ENCODE measurements at places on chromosomes 2 and 18.

GRCh38 chr2:78811955-78812610 lies 213.4 kb upstream of the REG3G start:
- no peak for DNase-seq

DNA sequence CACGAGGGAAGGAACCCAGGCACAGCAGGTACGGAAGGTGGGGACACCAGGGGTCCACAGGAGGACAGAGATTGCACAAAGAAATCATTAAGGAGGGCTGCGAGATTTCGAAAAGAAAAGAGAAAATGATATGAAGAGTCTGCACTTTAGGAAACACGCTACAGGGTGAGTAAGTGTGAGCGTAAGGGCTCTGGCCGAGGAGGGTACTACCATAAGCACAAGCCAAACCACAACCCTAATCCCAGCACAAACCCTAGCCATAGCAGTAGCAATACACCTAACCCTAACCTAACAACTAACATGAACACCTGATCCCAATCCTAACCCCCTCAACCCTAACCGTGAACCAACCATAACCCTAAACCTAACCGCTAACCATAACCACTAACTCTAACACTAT lies 104.0 kb downstream of the ZNF516 start:
- no peak for DNase-seq

DNA sequence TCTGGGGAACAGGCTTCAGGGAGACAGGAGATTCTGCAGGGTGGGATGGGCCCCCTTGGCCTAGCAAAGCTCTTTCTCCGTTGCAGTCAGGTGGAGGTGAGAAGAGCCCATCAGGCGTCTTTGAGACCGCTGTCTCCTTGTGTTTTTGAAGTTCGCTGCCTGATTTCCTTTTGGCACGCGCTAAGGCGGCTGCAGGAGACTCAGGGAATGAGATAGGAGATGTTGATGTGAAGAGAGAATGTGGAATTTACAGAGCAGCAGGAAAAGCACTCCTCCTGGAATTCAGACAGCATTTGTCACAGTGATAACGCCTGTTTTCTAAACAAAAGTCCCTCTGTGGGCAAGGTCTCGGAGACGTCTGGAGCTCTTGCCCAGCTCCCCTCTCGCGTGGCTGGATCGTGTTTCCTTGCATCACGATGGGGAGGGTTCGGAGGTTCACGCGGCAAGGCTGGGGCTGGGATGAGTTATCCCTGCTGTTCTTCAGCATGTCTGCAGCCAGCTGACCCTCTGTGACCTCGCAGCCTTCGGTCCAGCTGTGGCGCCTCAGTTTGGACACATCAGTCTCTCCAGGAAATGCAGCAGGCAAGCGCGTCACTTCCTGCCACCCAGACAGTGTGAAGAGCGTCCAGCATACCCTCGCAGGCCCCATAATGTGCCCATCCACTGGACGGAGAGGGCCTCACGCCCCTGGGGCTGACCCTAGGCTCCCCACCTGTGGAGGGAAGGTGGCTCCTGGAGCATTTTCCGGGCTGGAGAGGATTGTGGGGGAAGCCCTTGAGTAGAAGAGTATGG lies 30.2 kb downstream of the GLI2 start:
- DNase-seq, result no peak

DNA sequence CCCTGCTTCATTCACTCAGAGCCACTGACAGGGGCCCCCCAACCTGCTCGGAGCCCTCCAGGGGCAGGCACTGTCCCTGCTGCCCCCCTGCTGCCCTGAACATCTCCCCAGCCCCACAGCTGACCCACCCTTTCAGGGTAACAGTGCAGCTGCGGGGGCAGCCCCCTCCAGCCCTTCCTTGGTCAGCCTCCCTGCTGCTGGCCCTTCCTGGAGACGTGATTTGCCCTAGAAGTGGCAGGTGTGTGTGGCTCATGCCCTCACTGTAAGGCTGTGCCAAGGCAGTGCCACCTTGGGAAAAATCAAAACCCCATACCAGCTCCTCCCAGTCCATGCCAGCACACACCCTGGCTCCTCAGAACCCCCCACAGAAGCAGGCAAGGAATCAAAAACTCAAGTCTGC lies 184.2 kb upstream of the HDAC4 start:
- DNase-seq, result no peak

DNA sequence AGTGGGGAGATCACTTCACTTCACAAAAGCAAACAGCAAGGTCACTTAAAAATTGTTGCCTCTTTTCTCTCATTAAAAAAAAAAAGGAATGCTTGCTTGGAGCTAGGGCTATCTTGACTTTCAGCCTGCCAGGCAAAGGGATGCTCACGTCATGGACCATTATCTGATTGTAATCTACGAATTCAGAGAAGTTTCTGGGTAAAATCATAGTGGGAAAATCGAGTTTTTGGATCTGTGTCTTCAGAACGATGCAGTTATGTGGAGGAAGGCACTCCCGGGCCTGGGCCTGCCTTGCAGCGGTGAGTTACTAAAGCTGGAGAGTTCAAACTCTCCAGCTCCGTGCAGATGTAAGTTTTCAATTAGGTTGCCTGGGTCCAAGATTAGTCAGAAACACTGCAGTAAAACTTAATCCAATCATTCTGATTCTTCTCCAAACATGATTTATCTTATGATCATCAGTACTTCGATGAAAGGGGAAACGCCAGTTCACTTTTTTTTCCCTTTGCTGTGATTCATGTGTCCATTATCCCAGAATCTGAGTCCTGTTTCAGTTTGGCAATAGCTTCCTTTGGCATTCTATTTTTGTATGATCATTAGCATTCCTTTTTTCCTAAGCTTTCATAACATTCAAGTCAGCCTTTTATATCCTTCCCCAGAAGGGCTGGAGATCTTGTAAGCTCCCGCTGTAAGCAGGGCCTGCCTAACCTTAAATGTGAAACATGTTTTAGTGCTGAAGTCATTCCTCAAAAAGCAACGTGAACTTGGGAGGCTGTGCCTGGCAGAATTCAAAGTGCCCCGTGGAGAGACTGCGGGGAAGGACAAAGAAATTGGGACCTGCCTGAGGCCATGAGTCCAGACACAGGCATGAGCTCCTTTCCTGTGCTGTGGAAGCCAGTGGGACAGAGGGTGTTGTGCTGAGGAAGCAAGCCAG lies 119.3 kb upstream of the TWIST2 start:
- DNase-seq, result no peak

- DNase-seq, result no peak
Observed at GRCh38 chr2:233387667-233388528, 33.6 kb downstream of the DGKD start.

- no peak for DNase-seq
Observed at GRCh38 chr2:223604231-223604630, 2.1 kb upstream of the SCG2 start.

- DNase-seq, result no peak
Observed at GRCh38 chr2:177327009-177327408, 62.5 kb upstream of the NFE2L2 start.

DNA sequence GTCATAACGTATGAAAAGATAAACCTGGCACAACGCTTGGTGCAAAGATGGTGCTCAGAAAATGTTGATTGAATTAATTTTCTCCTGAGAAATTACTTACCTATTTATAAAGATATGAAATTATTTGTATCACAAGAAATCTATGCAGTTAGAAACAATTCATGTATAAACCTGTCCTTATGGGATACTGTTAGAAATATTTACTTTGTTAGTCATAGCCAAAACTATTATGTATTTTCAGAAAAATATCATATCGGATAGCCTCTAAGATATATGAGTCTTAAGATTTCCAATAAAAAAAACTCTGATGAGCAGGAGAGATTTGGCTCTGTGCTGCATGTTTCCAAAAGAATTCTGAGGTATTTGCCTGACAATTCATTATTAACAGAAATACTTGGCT lies 880.7 kb downstream of the LRRTM4 start:
- DNase-seq, result no peak

- DNase-seq, result no peak
Observed at GRCh38 chr2:49222975-49223528, 68.7 kb upstream of the FSHR start.

- no peak for DNase-seq
Observed at GRCh38 chr18:23560186-23560585, 26.1 kb downstream of the NPC1 start.

DNA sequence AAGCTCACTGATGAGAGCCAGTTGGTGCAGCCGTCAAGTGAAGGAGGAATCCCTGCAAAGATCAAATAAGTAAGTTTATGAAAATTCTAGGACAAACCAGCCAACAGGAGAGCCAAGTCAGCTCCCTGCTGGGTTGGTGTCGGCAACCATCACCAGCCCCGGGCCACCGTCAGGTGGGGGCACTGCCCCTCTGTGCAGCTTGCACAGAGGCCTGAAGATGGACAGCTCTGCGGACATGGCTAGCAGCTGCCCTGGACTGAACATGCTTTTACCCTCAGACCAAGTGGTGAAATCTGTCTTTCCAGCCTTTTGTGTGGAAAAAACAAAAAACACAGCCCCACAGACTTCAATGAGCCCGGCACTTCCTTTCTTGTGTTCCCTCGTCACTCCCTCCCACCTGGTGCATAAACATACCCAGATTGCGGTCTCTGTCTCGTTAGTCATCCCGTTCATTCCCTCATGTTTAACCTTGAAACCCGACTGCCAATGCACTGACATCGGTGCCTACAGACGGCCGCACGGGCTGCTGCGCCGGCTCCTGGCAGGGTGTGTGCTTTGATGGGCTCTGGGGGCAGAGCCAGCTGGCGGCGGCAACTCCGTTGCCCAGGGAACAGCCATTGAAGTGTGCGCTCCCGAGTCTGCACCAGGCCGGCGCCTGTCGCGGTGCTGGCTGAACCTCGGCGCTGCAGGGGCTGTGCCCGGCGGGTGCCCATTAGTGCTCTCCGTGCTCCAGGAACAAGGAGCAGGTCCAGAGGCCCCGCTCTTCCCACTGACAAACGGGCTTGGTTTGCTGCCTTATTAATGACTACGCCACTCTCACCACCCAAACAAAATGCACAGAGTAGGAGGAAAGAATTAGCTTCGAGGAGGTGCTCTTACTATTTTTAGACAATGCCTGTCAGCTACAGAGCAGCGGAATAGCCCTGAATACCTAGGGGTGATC lies 95.3 kb downstream of the EIPR1 start:
- no peak for DNase-seq

GRCh38 chr2:196399722-196400691 lies 228.6 kb upstream of the STK17B start:
- DNase-seq, result no peak
